ENCODE measurements at places on chromosomes 2 and 18.

GRCh38 chr18:69787825-69788547 is 159.7 kb downstream of the CD226 start:
- DNase-seq: no peak

GRCh38 chr2:190158798-190159434 is 96.4 kb upstream of the MSTN start:
- DNase-seq: no peak

- no peak for DNase-seq
These were observed 23.8 kb downstream of the ANKAR start for GRCh38 chr2:189698020-189698887.

- no peak for DNase-seq
These were observed 76.1 kb upstream of the ETAA1 start for GRCh38 chr2:67320861-67321587.

DNA sequence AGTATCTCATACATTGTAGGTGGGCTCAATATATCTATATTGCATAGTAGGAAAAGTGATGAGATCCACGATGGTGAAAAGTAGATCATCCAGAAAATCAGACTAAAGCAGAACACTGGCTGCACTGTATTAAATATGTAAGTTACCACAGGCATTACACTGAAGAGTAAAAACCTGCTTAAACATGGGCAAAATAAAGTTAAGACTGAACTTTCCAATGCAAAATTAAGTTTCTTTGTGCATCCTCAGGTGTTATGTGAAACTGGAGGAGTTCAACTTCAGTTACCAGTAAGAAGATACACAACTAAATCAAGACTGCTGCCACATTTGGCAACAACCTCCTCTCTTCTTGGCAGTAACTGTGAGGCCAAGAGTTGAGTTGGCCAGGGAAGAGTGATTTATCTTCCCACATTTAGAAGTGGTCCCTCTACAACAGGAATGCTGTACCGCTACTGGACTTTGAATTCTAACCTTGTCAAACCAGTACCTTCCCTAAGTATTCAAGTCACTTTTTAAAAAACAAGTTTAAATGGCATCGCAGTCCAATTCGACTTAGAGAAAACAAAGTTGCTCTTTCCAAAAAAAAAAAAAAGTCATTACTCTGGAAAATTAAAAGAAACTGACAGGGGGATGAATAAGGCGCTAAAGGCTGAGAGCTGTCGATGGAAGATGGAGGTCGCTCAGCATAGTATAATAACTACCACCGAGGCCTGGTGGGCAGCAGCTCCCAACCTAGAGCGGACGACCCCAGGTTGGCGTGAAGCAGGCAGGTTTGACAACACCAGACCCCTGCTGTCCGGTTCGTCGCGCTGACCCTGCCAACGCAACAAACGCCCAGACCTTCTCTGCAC is 1.1 kb downstream of the MAP4K3 start:
- no peak for DNase-seq

DNA sequence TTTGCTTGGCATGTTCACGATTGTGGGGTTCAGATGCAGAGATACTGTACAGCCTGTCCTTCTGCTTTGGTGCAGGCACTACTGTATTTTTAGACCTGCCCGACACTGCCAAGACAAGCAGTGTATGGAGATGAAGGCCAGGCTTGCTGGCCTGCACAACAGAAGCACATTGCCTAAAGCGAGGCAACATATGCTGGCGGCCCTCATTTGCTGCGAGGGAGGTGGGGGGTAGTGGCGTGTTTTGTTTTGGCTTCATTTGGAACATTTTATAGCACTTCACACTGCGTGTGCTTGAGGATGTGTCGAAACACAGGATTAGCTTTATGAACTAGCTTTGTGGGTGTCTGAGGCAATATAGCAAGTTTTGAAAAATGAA is 27.0 kb downstream of the TMEM182 start:
- no peak for DNase-seq

GRCh38 chr2:147181351-147182029 is 663.3 kb upstream of the ACVR2A start:
- DNase-seq: no peak

GRCh38 chr2:60320724-60321123 is 232.7 kb downstream of the BCL11A start:
- no peak for DNase-seq

DNA sequence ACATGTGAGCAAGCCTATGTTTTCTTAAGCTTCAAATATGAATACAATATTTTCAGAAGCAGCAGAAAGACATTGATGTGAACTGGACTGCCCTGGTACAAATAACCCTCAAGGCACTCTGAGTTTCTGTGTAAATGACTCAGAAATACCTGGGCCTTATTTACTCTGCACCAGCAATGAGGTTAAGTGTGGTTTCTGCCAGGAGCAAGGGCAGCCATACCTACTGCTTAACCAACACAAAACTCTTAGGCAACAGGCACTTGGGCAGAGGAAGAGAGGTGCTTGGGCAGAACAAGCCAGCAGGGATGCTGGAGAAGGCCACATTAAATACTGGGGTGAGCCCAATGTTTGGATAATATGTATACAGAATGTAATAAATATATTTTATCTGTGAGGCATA is 29.4 kb upstream of the ARL5A start:
- no peak for DNase-seq

Data from stimulated activated CD8-positive, alpha-beta memory T cell treated with anti-CD3 and anti-CD28 coated beads, Interleukin-7, amount 100 ng/mL, for 1 hour (primary cell).